ENCODE measurements at places on chromosomes 5 and 9. TPM values are rescaled to one million over a fixed set of nuclear protein-coding genes. Genes with fewer than 3 reads are reported as not detected.

The ACOT12 gene
- not detected for total RNA-seq

The FOXE1 gene
- not detected for total RNA-seq

DNA sequence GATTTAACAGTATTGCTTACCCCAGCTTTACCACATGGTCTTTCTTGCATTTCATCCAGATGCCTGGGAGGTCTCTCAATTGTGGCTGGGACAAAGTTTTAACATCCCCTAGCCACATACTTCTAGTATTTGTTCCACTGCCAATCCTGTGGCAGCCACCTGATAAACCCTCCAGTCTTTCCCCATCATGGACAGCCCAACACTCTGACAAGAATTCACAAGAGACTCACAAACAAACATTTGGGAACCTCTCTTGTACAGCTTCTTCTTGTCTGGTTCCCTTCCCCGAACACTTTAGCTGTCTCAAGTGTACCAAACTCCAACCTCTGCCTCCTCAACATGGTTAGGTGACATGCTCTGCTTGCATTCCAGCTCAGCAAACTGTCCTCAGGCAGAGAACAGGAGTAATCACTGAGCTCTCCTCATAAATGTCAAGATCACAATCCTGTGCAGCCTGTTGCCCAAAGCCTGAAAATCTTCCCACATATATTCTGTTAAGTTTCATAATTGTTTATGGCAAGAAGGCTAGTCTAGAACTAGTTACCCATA lies 59.7 kb downstream of the STRBP start:
- DNase-seq, result no peak

The DND1 gene
- total RNA-seq, result 1.4 TPM

The FCN2 gene
- total RNA-seq, result 2.0 TPM

- no peak for DNase-seq
Observed at GRCh38 chr5:44361342-44362001, 27.7 kb downstream of the FGF10 start.

The CCDC180 gene
- total RNA-seq, result 5.4 TPM

- DNase-seq, result no peak
Observed at GRCh38 chr9:31556667-31557463, 827.6 kb upstream of the ACO1 start.

DNA sequence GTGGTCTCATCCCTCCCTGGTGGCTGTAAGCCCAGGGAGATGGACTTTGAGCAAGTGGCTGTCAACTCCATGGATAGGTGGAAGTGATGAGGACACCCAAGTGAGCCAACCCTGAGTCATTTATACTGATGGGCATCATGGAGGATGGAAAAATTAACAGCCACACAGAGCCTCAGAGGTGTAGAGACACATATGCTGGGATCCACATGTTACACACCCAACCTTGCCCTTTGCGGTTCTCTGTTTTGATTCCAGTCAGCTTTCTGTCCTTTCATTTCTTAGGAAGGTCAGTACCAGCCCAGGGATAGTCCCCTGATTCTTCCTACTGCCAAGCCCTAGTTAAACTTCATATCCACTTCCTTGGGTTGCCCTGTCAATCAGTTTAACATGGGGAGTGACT lies 51.9 kb downstream of the PSAT1 start:
- no peak for DNase-seq

The BHMT2 gene
- total RNA-seq, result 19.3 TPM

DNA sequence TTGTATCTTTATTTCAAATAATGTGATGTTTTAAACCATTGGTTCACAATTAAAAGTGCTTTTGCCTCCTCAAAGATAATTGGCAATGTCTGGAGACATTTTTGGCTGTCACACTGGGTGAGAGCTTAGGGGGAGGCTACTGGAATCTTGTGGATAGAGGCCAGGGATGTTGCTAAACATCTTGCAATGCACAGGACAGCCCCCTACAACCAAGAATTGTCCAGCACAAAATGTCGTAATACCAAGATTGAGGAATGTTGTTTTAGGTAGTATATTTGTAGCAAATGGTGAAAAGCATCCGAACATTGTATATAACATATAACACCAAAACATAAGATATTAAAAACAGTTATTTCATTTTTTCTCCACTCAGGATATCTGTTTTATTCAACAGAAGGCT lies 99.8 kb downstream of the SLC44A1 start:
- no peak for DNase-seq

GRCh38 chr9:5786370-5787127 lies 46.4 kb downstream of the ERMP1 start:
- DNase-seq, result no peak

The CYLC2 gene
- total RNA-seq, result not detected

- no peak for DNase-seq
Observed at GRCh38 chr5:156686380-156686779, 163.7 kb upstream of the PPP1R2B start.

DNA sequence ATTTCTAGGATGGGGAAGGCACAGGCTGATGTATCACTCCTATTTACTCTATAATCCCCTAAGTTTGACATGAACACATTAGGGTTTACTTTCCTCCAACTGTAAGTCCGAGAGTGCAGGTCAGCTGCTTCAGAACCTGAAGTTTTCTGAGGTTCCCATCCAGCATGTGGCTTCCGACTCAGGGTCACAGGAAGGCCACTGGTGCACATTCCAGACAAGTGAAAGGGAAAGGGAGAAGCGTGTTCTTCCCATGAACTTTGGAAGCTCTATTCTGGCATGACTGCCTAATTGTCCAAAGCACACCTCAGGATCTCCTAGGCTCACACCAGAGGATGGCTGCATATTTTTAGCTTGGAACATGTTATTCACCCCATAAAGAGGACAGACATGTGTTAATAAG lies 602.6 kb downstream of the SEMA5A start:
- no peak for DNase-seq

The CTSV gene
- total RNA-seq, result 0.48 TPM

DNA sequence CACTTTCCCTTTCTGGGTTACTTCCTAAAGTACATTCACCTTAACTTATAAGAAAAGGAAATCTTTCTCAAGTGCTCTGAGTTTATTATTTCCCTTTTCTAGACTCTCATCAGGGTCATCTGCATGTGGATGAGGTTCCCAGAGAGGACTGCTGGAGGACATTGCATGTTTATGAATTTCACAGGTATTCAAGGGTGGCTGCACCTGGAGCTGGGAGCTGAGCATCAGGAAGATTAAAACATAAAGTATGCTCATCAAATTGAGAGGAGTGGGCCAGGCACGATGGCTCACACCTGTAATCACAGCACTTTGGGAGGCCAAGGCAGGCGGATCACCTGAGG lies 34.7 kb upstream of the PLIN2 start:
- no peak for DNase-seq

- DNase-seq, result no peak
Observed at GRCh38 chr9:136331556-136332481, 4.5 kb downstream of the GPSM1 start.

DNA sequence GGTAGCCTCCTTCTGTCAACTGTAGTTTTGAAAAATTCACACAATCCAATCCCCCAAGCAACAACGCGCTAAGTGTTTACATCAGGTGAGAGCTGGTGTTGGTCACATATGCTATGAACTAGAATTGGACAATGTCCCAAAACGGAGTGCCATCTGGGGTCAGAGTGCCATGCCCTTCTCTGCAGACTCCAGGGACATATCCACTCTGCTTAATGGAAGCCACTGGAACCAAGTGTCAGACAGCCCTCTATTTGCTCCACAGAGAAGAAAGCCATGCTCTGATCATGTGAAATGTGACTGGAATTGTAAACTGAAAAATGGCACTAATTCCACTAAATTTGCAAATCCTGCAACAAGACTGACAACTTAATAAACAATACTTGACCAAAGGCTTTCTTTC lies 12.2 kb downstream of the ABCA1 start:
- DNase-seq, result no peak

The ELAVL2 gene
- total RNA-seq, result 0.59 TPM

DNA sequence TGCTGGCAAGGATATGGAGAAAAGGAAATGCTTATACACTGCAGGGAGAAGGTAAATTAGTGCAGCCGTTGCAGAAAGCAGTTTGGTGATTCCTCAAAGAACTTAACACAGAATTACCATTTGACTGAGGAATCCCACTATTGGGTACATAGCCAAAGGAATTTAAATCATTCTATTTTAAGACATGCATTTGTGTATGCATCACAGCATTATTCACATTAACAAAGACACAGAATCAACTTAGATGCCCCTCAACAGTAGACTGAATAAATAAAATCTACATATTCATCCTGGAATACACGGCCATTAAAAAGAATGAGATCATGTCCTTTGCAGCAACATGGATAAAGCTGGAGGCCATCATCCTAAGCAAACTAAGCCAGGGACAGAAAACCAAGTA lies 510.1 kb upstream of the CDH9 start:
- no peak for DNase-seq

The SPAAR gene
- total RNA-seq, result 8.6 TPM

The FSTL4 gene
- 0.16 TPM for total RNA-seq

The SPRY4 gene
- 13.0 TPM for total RNA-seq

The FAM81B gene
- total RNA-seq, result not detected

Measured in breast epithelium (tissue), 4 donors.